Stimulated activated CD4-positive, alpha-beta T cell treated with anti-CD3 and anti-CD28 coated beads, Interleukin-1b, Interleukin-23, amount 100 ng/mL, for 48 hours (primary cell): ENCODE measurements at places on chromosomes 1 and 21.
A peak's percentile ranks its signal among the peaks of the same experiment; 100 is the strongest.

DNA sequence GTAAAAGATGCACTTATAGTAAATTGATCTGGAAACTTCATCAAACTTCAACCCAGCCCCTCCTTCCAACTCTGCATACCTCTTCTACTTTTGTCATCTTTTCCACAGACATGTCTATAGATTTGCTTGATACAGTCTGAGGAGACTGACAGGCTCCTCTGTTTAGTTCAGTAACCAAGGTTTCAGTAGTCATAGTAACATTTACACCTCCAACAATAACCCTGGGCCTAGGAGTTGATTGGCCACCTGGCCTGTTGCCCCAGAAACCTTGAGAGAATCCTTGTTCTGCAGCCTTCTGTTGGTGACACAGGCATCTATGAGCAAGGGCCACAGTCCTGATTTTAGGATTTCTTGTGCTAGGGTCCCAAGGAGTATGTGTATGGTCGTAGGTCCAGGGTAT, at the start of gene CFAP141:
Gene CFAP141 (minus strand): TSS at position 138 of the 400 bp plus-strand sequence. CDS start 26 bp downstream, at position 112.
- DNase-seq, result peak; percentile 12

GRCh38 chr1:165683848-165684485, 14.4 kb downstream of the ALDH9A1 start:
- DNase-seq, result no peak

DNA sequence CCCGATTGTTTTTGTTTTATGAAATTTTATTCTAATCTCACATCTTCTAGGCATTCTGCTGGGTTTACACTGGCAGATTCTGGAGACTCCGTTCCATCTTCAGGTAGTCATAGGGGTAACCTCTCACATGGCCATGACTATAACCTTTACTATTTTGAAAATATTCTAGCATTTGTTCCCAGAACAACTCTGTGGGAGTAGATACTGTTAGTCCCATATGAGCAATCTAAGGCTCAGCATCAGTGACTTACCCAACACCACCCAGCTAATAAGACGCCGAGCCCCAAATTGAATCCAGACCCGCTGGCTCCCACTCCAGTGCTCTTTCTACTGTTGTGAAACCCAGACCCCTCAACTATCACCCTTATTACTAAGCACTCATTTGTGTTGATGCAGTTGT, 9.8 kb downstream of the ADAMTS4 start:
- no peak for DNase-seq

DNA sequence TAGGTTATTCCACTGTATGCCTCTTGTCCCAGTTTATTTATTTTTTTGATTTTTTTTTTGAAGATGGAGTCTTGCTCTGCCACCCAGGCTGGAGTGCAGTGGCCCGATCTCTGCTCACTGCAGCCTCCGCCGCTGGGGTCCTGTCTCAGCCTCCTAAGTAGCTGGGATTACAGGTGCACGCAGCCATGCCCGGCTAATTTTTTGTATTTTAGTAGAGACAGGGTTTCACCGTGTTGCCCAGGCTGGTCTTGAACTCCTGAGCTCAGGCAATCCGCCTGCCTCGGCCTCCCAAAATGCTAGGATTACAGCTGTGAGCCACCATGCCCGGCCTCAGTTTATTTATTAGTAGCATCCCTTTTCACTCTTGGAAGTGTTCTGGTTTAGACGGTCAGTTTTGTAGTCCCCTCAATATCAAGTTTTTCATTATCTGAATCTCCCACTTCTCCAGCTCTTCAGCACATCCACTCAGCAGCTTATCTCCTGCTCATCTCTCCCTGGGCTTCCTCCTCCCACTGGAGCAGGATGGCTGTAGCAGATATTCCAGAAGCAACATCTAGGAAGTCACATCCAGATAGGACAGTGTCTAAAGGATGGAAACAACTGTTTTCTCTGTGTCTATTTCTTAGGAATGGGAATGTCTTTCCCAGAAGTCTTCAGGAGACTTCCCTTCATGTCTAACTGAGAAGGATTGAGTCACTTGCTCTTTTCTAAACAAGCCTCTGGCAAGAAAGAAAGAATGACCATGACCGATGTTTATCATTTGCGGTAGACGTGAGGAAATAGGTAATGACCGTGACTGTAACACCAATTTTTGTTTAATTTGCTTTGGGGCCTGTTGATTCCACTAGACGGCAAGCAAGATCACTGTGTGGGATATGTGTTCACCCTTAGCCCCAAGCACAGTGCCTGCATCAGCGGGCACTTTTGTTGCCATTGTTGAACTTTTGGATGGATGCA, 14.4 kb downstream of the CCDC190 start:
- no peak for DNase-seq

DNA sequence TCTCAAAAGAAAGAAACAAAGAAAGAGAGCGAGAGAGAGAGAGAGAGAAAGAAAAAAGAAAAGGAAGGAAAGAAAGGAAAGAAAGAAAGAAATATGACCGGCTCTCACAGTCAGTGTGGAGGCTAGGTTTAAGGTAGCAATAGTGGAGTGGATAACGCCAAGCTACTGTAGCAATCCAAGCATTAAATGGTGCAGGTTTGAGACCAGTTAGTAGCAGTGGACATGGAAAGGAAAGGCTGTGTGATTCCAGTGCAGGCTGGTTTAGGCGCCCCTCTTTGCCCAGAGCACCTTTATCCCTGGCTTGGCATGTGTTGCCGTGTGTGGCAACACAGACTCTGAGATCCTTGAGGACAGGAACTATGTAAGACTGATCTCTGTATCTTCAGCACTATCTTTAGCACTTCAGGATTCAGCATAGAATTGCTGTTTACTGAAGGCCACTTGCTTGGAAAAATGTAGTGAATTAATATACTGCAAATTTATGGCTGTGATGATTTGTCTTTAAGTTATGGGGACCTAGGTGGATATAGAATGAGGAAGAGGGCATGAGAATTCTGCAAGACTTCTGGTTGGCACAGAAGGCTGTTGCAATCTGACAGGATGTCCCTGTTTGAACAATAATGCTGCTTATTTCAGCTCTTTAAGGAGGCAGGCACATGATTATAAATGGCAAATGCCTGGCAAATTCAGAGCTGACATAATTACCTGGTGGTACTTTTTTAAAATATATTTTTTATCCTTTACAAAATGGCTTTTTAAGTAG, 10.8 kb upstream of the OSBPL9 start:
- DNase-seq, result no peak

DNA sequence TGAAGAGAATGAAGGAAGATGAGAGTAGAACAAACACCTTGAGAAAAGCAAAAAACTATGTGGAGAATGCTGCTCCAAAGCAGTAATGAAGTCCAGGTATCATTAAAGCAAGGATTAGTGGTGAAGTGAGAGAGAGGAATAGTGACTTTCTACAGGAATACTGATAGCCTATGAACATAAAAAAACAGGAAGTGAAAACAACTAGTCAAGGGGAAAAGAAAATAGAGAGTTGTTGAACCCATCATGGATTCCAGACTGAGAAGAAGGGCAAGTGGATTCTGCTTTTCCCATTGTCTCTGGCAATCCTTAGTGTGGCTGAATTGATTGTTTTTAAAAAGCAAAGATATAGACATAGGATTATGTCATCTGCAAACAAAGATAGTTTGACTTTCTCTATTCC, 119.9 kb upstream of the LHX8 start:
- no peak for DNase-seq

DNA sequence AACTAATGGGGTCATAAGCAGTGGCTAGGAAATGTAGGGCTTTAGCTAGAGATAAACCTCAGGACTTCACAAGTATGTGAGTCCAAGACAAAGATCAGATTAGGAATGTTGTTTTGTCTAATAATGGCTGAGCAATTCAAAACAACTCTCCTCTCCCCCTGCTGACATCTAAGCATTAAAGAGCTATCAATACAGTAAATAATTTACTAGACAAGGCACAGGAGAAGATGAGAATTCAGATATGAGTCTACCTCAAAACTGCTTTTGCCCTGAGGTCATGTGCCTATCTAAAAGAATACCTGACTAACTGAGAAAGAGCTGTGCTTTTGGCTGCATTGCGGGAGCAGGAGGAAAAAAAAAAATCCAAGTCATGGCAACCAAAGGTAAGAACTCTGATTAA, 86.8 kb downstream of the SPATA17 start:
- no peak for DNase-seq

GRCh38 chr1:174988539-174988938, 11.2 kb upstream of the CACYBP start:
- DNase-seq, result no peak

DNA sequence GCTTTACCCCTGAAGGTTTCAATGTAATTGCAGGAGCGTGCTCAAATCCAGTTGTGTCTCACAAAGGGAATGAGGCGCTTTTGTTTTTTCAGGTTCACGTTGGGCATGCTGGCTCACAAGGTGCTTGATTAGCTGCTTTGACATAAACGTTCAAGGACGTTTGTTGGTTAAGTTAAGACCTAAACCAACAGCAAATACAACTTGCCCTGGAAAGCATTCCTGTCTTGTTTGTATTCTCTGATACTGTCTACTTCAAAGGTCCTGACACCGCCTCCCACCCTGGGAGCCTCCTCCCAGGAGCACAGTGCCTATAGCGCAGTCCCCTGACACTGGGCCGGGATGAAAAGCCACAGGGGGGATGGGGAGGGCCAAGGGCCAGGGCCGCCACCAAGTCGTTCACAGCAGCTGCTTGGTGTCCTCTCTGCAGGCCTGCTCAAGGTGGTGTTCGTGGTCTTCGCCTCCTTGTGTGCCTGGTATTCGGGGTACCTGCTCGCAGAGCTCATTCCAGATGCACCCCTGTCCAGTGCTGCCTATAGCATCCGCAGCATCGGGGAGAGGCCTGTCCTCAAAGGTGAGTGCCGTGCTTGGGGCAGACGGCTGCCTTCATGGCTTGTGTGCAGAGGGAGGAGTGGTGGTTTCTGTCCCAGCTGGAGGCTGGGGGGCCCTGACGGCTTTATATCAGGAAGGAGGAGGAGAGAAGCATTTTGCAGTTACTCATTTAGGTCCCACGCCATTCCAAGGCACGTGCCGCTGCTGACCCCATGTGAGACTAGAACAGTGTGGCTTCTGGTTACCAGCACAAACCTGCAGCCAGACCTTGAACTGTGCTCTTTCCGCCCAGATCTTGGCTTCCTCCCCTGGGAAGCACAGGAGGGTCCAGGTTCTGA, 6.1 kb downstream of the FAM3B start:
- no peak for DNase-seq

- DNase-seq, result no peak
Observed at GRCh38 chr1:20477348-20478056, 8.5 kb downstream of the CAMK2N1 start.

DNA sequence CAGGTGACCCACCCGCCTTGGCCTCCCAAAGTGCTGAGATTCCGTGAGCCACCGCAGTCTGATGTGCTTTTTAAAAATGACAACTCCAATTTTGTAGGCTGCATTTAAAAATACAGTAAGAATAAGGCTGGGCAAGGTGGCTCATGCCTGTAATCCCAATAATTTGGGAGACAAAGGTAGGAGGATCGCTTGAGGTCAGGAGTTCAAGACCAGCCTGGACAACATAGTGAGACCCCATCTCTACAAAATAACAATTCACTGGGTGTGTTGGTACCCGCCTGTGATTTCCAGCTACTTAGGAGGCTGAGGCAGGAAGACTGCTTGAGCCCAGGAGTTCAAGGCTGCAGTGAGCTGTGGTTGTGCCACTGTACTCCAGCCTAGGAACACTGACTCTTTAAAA, 23.4 kb downstream of the SLC19A2 start:
- DNase-seq, result no peak

DNA sequence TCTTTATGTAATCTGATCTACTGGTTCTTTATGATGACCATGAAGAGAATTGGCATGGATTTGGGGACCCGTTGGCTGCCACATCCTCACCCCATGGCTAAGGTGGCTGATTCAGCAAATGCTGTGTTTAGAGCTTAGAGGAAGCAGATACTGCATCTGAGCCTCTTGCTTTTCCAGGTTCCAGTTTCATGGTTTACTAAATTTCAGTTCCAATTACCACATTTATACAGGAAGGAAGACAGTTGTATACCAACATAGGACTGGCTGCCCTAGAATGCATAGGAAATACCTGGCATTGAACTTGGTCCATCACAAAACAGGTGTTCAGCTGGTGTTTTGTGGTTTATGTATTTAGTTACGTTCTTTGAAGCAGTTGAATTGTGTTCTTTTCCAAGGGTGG, 107.1 kb downstream of the ST3GAL3 start:
- DNase-seq, result no peak

- no peak for DNase-seq
Observed at GRCh38 chr1:35449334-35450008, 107.7 kb downstream of the KIAA0319L start.

- DNase-seq, result no peak
Observed at GRCh38 chr1:215530401-215530984, 36.6 kb upstream of the KCTD3 start.

DNA sequence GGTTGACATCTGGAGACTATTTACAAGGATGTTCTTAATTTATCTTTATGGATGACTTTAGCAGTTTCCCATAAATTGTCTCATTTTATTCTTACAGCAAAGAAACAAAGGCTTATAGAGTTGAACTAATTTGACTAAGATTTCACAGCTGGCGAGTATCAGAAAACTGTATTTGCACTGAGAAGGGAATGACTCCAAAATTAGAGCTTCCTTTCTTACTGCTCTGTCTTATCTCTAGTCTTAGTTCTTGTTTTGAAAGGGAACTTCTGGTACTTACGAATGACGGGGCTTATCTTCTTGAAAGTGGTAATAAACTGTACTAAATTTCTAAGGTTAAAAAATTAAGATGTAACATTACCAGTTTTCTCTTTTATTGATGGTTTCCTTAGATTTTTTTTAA, 13.6 kb downstream of the CNST start:
- DNase-seq, result no peak

DNA sequence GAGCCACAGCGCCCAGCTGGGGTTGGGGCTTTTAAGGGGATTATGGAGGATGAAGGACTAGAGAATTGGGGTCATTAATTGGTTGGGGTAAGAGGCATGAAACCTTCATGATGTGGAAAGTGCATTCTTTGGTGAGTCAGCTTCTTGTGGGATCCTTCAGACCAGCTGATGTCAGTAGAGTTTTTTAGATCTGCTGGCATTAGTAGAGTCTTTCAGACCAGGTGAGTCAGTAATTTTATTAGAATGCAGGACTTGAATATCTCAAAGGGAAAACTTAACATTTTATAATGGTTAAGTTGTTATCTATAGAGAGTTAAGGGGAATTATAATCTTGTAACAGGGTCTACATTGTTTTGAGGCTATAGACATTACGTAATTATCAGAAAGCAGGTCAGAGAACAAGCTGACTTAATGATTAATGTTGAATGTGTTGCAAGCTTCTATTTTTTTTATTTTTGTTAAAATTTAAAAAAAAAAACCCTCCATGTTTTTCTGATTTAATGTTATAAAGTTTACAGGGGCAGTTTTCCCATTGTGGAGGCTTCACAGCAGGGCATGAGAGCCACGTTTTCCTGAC, 160.9 kb upstream of the FMN2 start:
- DNase-seq, result no peak
